ENCODE measurements at places on chromosomes 6 and 20.
A peak's percentile ranks its signal among the peaks of the same experiment; 100 is the strongest.

GRCh38 chr6:50846144-50846851 lies 27.6 kb downstream of the TFAP2B start:
- peak; percentile 68 for DNase-seq

GRCh38 chr6:111982681-111983080 lies 71.2 kb upstream of the CCN6 start:
- DNase-seq: no peak

DNA sequence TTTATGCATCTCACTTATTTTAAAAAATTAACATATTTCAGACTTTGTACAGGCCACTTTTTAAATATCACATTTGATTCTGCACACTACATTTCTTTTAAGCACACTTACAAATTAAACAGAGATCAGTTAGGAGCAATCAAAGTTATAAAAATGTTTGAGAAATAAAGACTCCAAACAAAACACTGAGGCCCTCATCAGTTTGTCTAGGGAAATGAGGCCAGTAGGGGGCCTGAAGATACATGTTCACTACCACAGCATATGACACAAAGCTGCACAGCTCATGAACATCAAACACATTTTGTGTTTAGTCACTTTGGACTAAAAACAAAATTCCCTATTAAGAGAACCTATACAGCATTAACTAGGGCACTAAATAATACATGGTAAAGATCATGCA lies 180.5 kb downstream of the PDE7B start:
- DNase-seq: no peak

- DNase-seq: no peak
These were observed 6.6 kb downstream of the TSPYL4 start for GRCh38 chr6:116247285-116247684.

DNA sequence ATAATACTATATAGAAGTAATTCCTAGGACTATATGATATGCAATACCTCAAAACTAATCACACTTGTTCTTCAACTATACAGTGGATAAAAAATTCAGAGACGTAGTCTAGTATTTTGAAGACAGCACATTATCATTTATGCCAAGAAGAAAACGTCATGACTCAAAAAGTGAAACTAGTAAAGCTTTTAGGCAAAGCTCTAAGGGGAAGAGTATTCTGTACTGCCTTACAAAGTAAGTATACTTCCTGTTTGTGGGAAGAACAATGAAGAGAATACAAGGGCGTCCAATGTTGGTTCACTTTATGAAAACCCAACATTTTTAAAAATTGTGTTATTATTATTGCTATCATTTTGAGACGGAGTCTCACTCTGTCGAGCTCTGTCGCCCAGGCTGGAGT lies 27.9 kb downstream of the LOC128125822 start:
- no peak for DNase-seq
